A549 treated with GW870086 at 1 μM for 4 hours (cell line): ENCODE measurements at places on chromosomes 1 and 21. TPM values are rescaled to one million over a fixed set of nuclear protein-coding genes. Genes with fewer than 3 reads are reported as not detected.

ZBTB8B gene
- 0.02 TPM in 1 of 5 replicates, not detected in the others for total RNA-seq

PODN gene
- not detected in 5 replicates for total RNA-seq

HHAT gene
- 1.5 to 1.8 TPM (median 1.7 TPM) in 5 replicates for total RNA-seq

CATSPER4 gene
- total RNA-seq, result not detected in 5 replicates

NEXN gene
- 6.3 to 9.0 TPM (median 6.5 TPM) in 5 replicates for total RNA-seq

CD1E gene
- not detected in 5 replicates for total RNA-seq

NCF2 gene
- 1.1 to 2.7 TPM (median 1.6 TPM) in 5 replicates for total RNA-seq

ADAM30 gene
- not detected in 5 replicates for total RNA-seq

THBS3 gene
- 6.0 to 10.7 TPM (median 8.4 TPM) in 5 replicates for total RNA-seq

HAPLN2 gene
- 0.21 to 0.23 TPM in 2 of 5 replicates, not detected in the others for total RNA-seq

GBP7 gene
- not detected in 5 replicates for total RNA-seq

FLAD1 gene
- total RNA-seq, result 39.8 to 46.3 TPM (median 44.9 TPM) in 5 replicates

TRIM67 gene
- 0.09 to 0.23 TPM (median 0.13 TPM) in 5 replicates for total RNA-seq

SLAMF9 gene
- 0.25 to 1.3 TPM (median 0.82 TPM) in 5 replicates for total RNA-seq

HMGN2 gene
- total RNA-seq, result 328 to 408 TPM (median 339 TPM) in 5 replicates

LDLRAD1 gene
- total RNA-seq, result 0.06 TPM in 1 of 5 replicates, not detected in the others

TFF2 gene
- not detected in 5 replicates for total RNA-seq

SPATA46 gene
- total RNA-seq, result not detected in 5 replicates

S100A2 gene
- 18.8 to 40.7 TPM (median 32.4 TPM) in 5 replicates for total RNA-seq

C1orf94 gene
- total RNA-seq, result 0.07 TPM in 1 of 5 replicates, not detected in the others

AMY1B gene
- not detected in 5 replicates for total RNA-seq

RGS8 gene
- not detected in 5 replicates for total RNA-seq

GPR37L1 gene
- total RNA-seq, result 0.15 to 0.21 TPM (median 0.16 TPM) in 5 replicates

RNU1-1 gene
- total RNA-seq, result 36.3 TPM in 1 of 5 replicates, not detected in the others

ERICH3 gene
- total RNA-seq, result not detected in 5 replicates

H6PD gene
- total RNA-seq, result 4.7 to 7.7 TPM (median 6.7 TPM) in 5 replicates

AIRE gene
- total RNA-seq, result not detected in 5 replicates

OLFM3 gene
- total RNA-seq, result not detected in 5 replicates

MCL1 gene
- 195 to 266 TPM (median 252 TPM) in 5 replicates for total RNA-seq

AIM2 gene
- total RNA-seq, result not detected in 5 replicates

TMEM82 gene
- total RNA-seq, result not detected in 5 replicates

RCAN3 gene
- total RNA-seq, result 12.2 to 16.2 TPM (median 15.0 TPM) in 5 replicates

CCDC28B gene
- 1.1 to 2.1 TPM (median 1.3 TPM) in 5 replicates for total RNA-seq

LEPR gene
- total RNA-seq, result 2.0 to 3.5 TPM (median 2.9 TPM) in 5 replicates

KRTAP19-3 gene
- not detected in 5 replicates for total RNA-seq

MNDA gene
- total RNA-seq, result not detected in 5 replicates

ST6GALNAC3 gene
- 0.37 to 0.97 TPM (median 0.56 TPM) in 5 replicates for total RNA-seq

ANXA9 gene
- 0.71 to 1.3 TPM (median 0.99 TPM) in 5 replicates for total RNA-seq

HAO2 gene
- total RNA-seq, result not detected in 5 replicates

TCHH gene
- 0.26 to 0.34 TPM (median 0.28 TPM) in 5 replicates for total RNA-seq

DYNLT5 gene
- total RNA-seq, result not detected in 5 replicates

CORT gene
- 0.16 to 0.19 TPM in 2 of 5 replicates, not detected in the others for total RNA-seq

TFF3 gene
- not detected in 5 replicates for total RNA-seq

XPR1 gene
- 17.7 to 31.2 TPM (median 26.5 TPM) in 5 replicates for total RNA-seq

RGS13 gene
- not detected in 5 replicates for total RNA-seq

FCRL1 gene
- total RNA-seq, result not detected in 5 replicates

OR10K2 gene
- not detected in 5 replicates for total RNA-seq

ATP1A4 gene
- total RNA-seq, result not detected in 5 replicates

ZNF593OS gene
- 0.26 to 0.31 TPM in 2 of 5 replicates, not detected in the others for total RNA-seq

NR5A2 gene
- total RNA-seq, result 2.7 to 4.1 TPM (median 3.7 TPM) in 5 replicates

AJAP1 gene
- total RNA-seq, result not detected in 5 replicates

PLEKHG5 gene
- 2.9 to 5.2 TPM (median 3.9 TPM) in 5 replicates for total RNA-seq

OR2W3 gene
- total RNA-seq, result not detected in 5 replicates

DMRTA2 gene
- total RNA-seq, result 0.06 to 0.21 TPM (median 0.16 TPM) in 5 replicates

DNALI1 gene
- total RNA-seq, result 0.05 to 0.38 TPM (median 0.05 TPM) in 3 of 5 replicates, not detected in the others

AQP10 gene
- total RNA-seq, result not detected in 5 replicates

SPRR2E gene
- total RNA-seq, result not detected in 5 replicates
